Left renal cortex interstitium (tissue), 4 donors: ENCODE measurements at places on chromosomes 1 and 21. TPM values are rescaled to one million over a fixed set of nuclear protein-coding genes. Genes with fewer than 3 reads are reported as not detected.

OR2AJ1 gene
- polyA plus RNA-seq, result not detected

C2CD4D gene
- polyA plus RNA-seq, result 0.20 TPM

CELA2B gene
- polyA plus RNA-seq, result 1.4 TPM

OR10J4 gene
- polyA plus RNA-seq, result not detected

TMCC2 gene
- 9.9 TPM for polyA plus RNA-seq

DIRAS3 gene
- polyA plus RNA-seq, result 1.3 TPM

SPATA45 gene
- 0.37 TPM for polyA plus RNA-seq

CDC42BPA gene
- polyA plus RNA-seq, result 36.2 TPM

ASH1L gene
- polyA plus RNA-seq, result 50.4 TPM
